ENCODE measurements at places on chromosomes 4 and X.

GRCh38 chr4:176443117-176443516 is 123.4 kb downstream of the SPCS3 start:
- DNase-seq: no peak

DNA sequence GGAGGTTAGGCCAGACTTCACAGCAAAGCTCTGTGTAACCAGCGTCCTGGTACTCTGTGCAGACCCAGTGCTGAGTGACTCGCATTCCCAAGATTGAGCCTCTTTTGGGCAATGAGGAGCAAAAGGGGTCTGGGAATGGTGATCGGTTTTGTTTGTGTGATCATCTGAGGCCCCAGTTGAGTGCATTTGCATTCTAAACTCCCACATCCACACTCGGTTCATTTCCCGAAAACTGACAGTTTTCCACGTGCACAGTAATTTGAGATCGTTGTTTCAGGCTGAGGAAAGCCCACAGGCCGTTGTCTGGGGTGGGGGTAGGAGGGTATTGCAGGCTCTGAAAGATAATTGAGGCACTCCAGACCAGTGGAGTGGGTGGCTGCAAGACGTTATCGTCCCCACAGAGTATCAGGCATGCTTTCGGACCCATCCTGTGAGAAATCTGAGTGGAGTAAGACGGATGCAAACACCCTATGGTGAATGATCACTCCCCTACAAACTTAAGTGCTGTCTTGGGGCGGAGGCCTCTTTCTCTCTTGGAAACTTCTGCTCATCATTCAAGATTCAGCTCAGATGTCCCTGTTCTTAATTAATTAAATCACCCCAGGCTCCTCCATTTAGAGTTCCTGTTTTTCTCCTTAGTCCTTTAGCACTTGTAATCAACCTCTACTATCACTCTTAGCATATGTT is 96.1 kb downstream of the AFF1 start:
- no peak for DNase-seq

- DNase-seq: no peak
These were observed 112.9 kb upstream of the C1QTNF7 start for GRCh38 chr4:15314974-15315373.

GRCh38 chr4:48780865-48781214 is 761 bp upstream of the FRYL start:
- DNase-seq: peak; percentile 42

- no peak for DNase-seq
These were observed 100.3 kb downstream of the SLC34A2 start for GRCh38 chr4:25755911-25756310.

DNA sequence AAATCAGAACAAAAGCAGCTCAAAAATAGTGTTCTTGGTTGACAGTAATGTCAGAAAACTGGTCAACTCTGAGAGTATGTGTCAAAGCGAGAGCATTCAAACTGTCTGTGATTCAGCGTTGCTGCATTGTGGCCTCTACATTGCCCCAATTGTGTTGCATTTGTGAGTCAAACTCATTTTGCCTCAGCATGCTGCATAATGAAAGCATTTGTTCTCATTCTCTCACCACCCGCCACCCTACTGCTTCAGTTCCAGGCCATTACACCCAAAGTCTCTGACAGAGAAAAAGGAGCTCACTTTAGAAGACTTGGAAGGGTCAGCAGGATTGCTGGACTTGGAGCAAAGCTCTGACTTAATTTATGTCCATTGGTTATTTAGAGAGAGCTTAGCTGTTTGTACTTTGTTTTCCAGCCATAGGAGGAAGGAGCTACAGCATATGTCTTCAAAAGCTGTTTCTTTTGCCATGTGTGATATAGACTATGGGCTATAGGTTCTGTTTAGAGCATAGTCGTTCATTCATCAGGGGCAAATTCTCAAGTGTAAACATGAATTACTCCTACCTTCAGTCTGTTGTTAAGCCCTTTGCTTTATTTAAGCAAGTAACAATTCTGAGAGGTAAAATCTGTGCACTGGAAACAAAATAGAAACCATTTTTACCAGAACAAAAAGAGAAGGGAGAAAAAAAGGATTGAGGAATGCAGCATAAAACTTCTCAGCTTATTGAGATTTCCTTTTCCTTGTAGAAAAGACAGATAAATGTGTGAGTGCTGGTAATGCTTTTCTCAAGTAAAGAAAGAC is 153.4 kb upstream of the ANK2 start:
- no peak for DNase-seq

DNA sequence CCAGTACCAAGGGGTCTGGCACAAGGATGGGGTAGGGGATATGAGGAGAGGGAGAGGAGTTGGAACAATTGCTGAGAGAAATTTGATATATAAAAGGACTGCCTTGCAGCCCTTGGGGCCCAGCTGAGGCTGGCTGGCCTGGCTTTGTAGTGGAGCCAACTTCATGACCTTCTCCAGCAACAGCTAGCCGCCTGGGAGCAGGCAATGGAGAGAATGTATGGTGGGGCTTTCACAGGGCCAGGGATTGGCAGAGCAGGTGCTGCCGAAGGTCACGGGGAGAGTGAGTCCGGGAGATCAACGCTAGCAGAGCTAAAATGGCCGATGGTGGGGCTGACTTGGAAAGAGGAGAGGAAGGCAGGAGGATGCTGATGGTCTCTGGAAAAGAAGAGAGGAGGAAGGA is 120.4 kb upstream of the SMIM10 start:
- DNase-seq: no peak

DNA sequence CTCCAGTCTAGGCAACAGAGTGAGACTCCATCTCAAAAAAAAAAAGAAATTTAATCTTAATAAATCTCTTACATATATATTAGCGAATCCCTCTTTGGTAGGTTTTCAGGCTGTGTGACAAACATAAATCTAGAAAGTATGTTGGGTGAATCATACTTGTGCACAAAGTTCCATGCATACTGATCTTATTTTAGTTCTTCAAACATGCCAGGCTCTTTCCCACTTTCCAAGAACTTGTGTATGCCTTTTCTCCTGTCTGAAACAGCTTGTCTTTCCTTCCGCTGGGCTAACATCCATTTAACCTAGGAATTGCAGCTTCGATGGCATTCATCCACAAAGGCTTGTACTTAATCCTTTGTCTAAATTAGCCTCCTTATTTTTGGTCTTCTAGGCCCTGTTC is 156.6 kb upstream of the CASK start:
- no peak for DNase-seq

DNA sequence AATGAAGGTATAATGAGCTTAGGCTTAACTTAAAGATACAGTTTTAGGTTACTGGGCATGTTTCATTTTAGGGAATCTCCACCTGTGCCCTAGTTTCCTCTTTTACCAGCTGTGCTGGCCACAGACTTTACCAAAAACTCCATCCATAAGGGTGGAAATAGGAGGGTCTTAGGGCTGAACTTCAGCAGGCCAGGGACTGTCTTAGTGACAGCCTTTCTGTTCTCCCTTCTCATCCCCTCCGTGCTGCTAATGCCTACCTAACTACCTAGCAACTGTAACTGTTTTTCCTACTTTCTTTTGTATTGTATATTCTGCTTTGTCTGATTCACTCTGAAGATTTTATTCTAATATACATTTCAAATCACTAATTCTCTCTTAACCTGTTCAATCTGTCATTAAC is 1375.3 kb downstream of the PCDH18 start:
- no peak for DNase-seq

DNA sequence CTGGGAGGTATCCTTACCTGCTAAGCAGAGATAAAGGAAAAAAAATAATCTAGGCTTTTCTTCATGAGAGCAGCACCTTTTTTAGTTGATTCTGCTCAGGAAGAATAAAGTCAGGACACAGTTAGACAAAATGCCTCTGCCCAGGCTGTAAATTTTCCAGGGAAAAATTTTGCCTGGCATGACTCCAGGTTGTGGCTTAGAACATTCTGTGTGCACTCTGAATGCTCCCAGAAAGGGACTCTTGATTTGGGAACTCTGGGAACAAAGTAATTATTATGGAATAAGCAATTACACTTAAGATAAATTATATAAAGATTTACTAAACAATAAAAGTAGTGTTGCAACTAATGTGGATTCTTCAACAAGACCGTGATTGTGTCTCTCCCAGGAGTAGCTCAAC is 826.2 kb upstream of the TENM3 start:
- no peak for DNase-seq

DNA sequence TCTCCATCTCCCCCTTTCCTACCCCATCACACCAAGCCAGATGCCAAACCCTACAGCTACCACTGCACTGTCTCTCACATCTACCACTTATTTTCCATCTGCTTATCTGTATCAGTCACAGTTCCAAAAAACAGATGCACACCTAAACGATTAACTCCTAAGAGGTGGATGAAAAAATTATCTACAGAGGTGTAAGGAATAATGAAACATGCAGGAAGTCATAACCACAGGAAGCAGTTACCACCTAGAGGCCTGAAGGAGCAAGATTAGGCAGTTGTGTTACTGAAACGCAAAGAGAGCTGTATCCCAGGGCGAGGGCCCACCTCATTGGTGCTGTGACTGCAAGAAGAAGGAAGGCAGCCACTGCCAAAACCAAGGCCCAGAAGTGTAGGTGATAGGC is 87.8 kb upstream of the FAM241A start:
- DNase-seq: no peak

- no peak for DNase-seq
These were observed 101.5 kb downstream of the DHX15 start for GRCh38 chr4:24482871-24483270.

GRCh38 chrX:9955506-9955905 is 11.7 kb upstream of the CLDN34 start:
- DNase-seq: no peak

GRCh38 chr4:143555676-143556075 is 42.2 kb downstream of the SMARCA5 start:
- no peak for DNase-seq

DNA sequence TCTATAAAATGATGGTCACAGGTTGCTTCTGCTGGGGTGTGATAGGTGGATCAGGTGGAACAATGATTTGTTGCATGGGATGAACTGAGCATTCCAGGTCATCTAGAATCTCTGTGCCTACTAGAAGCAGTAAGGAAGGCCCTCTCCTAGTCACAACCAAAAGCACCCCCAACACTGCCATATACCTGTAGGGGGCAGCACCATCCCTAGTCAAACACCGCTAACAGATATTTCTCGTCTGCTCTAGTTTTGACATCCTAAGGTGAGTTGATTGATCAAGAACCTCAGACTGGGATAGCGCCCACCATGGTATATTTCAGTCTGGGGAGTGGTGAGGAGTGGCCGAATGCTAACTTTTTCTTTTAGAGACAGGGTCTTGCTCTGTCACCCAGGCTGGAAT is 160.2 kb downstream of the NHS start:
- peak; percentile 33 for DNase-seq

GRCh38 chrX:150544835-150545770 is 23.3 kb upstream of the MTM1 start:
- no peak for DNase-seq

DNA sequence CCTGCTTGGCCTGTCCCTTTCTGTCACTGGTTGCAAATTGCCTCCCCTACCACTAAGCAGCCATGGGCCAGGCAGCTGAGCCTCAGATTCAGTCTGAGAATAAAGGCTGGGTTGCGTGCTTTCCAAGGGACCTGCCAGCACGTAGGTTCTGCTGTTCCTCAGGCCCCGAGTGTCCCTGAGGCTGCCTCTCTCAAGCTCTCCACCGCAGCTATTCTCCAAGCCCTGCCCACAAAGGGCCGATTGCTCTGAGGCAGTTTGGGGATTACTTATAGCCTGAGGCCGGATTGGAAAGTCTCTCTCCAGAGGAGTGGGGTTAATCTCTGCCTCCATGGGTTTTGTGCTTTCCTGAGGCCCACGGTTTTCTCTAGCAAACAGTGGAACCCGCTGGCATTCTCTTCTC is 590.7 kb downstream of the BCOR start:
- no peak for DNase-seq

DNA sequence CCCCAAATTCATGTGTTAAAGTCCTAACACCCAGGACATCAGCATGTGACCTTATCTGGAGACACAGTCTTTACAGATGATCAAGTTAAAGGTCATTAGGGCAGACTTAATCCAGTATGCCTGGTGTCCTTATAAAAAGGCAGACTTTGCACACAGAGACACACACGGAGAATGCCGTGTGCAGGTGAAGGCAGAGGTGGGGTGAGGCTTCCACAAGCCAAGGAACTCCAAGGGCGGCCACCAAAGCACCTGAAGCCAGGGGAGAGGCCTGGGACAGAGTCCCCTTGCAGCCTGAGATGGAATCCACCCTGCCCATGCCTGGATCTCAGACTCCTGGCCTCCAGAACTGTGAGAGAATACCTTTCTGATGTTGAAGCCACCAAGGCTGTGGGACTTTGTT is 26.1 kb upstream of the SORCS2 start:
- DNase-seq: no peak

- no peak for DNase-seq
These were observed 489.7 kb upstream of the CNKSR2 start for GRCh38 chrX:20884565-20884964.

DNA sequence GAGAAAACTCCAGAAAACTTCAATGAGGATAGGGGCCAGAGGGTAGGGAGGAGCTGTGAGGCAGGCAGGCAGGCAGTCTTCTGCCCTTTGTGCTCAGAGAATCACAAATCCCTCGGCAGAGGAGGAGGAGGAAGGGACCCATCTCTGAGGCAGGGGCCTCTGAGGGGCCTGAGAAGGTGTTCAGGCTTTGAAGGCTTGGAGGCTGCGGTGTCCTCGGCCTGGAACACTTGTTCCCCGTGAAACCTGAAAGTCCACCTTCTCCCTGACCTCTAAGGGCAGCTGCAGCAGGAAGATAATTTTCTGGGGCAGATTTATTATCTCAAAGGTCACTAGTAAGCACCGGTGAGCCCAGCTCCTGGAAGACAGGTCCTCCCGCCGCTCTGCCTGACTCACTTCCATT is 200.3 kb upstream of the BCOR start:
- DNase-seq: no peak

DNA sequence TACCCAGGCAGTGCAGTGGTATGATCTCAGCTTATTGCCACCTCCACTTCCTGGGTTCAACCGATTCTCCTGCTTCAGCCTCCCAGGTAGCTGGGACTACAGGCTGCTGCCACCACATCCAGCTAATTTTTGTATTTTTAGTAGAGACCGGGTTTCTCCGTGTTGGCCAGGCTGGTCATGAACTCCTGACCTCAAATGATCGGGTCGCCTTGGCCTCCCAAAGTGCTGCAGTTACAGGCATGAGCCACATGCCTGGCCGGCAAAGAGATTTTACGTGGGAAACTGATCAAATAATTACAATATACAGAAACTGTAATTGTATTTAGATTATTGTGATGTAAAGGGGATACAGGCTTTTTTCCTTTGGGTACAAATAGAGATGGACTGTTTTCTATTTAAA is 33.7 kb downstream of the RBPJ start:
- no peak for DNase-seq

GRCh38 chr4:161601011-161601410 is 562.8 kb downstream of the FSTL5 start:
- DNase-seq: no peak

- no peak for DNase-seq
These were observed 45.6 kb downstream of the MAOB start for GRCh38 chrX:43836435-43837184.

DNA sequence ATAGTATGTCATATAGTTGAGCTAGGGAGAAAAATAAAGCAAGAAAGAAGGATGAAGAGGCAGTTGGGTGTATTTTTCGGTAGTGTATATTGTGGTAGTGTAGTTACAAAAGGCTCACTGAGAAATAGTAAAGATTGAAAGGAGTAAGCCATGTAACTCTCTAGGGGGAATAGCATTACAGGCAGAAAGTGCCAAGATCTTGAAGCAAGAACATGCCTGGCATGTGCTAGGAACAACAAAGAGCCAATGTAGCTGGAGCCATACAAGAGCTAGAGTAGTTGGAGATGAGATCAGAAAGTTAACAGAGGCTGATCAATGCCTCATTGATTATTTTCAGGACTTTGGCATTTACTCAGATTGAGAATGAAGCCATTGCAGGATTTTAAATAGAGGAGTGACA is 3.0 kb downstream of the ABCE1 start:
- DNase-seq: no peak

All from activated CD4-positive, alpha-beta T cell treated with anti-CD3 and anti-CD28 coated beads, Interleukin-2, amount 10 ng/mL, durations not matched to agents 7 days and 5 days (primary cell).